ENCODE measurements at places on chromosomes 7 and 10.

- DNase-seq: no peak
These were observed 92.0 kb upstream of the BMPER start for GRCh38 chr7:33813331-33813730.

GRCh38 chr7:17677408-17677807, 262.9 kb downstream of the SNX13 start:
- DNase-seq: no peak

DNA sequence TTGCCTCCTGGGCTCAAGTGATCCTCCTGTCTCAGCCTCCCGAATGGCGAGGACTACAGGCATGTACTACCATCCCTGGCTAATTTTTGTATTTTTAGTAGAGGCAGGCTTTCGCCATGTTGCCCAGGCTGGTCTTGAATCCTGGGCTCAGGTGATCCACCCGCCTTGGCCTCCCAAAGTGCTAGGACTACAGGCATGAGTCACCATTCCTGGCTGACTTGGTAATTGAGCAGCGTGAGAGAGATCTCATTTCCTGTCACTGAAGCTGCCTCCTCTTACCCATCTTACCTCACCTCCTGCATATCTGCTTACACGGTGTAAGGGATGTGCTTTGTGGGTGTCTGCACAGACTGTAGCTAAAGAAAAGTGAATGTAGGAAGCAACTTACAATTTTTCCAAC, 9.7 kb downstream of the IFIT3 start:
- DNase-seq: no peak

- DNase-seq: peak; percentile 72
These were observed 40.1 kb downstream of the KCNH2 start for GRCh38 chr7:150937848-150938561.

DNA sequence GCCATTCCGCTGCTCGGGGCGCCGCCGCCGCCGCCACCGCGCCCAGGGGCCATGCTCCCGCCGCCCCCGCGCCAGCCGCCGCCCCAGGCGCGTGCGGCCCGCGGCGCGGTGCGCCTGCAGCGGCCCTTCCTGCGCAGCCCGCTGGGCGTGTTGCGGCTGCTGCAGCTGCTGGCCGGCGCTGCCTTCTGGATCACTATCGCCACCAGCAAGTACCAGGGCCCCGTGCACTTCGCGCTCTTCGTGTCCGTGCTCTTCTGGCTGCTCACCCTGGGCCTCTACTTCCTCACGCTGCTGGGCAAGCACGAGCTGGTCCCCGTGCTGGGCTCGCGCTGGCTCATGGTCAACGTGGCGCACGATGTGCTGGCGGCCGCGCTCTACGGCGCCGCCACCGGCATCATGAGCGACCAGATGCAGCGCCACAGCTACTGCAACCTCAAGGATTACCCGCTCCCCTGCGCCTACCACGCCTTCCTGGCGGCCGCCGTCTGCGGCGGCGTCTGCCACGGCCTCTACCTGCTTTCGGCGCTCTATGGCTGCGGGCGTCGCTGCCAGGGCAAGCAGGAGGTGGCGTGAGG, 383 bp downstream of the MARVELD1 start:
- DNase-seq: no peak

DNA sequence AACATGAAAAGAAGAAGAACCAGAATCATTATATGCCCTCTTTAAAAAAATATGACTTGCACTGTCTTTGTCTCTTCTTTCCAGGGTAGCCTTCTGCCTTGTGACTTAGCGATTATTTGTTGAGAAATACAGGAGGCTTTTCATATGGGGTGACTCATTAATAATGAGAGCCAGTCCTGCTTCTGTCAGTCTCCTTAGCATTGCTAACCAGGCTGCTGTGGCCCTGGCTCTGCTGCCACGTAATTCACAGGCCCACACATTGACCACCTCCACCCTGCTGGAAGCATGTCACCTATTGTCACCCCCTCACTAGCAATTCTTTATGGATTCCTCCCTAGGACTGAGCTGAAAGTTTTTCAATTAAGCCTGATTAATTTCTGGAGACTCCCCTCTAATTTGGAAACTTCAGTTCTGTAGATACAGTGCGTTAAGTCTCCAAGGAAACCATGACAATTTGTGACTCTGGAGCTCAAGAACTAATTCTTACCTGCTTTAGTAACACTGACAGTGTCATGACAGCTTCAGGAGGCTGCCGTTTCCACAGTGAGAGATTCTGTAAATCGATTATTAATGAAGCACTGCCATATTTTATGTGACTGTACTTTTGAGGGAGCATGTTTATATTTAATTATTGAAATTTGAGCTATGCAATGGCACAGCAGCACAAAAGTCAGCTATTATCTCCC, 267.9 kb upstream of the SP8 start:
- no peak for DNase-seq

DNA sequence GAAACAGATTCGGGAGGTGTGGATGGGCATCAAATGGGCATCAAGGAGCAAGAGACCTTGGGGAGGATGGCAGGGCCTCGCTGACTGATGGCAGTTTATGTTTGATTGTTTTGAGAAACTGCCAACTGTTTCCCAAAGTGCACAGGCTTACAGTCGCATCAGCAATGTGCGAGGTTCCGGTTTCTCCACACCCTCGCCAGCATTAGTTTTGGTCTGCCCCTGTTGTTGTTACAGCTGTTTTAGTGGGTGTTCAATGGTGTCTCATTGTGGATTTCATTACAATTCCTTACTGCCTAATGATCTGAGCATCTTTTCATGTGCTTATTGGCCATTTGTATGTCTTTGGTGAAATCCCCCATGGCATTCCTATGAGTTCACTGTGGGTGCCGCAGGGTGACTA, 24.4 kb downstream of the AKR1E2 start:
- DNase-seq: no peak

- no peak for DNase-seq
These were observed 772 bp downstream of the HDAC9 start for GRCh38 chr7:18496341-18496700.

All from NCI-H2029 (cell line).